ENCODE measurements at places on chromosomes 4 and X.

GRCh38 chr4:105520819-105521790, 31.3 kb upstream of the ARHGEF38 start:
- DNase-seq, result no peak

DNA sequence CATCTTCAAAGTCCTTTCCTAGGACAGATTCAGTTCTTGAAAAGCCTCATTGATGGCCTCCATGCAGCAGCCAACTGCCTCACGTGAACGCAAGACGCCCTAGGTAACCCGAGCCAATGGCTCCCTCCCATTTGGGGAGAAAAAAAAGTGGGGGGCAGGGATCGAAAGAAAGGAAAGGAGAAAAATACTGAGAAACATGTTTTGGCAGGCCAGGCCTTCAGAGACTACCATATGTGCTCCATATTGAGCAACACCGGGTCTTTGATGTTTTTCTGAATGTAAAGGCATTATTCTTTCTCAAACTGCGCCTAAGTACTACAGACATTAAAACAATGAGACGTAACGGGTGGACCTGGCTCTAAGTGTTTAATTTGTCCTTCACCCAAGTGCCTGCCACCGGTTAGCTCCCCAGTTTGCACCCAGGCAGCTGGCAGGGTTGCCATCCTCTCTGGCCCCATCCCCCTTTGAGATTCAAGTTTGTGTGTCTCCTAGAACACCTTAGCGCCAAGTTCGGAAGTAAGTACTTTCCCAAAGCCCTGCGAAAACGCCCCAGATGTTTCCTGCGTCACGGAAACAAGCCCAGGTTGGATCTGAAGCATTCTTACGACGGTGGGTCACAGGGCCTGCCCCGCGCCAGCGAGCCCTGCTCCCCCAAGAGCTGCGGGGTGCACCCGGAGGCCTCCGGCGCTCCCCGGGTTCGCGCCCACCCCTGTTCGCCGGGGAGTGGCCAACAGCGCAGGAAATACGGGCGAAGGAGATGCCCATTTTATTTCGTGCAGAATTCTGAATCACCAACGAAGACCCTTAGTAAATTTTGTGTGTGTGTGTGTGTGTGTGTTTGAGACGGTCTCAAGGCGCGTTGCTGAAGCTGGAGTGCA, 30.1 kb downstream of the HAND2 start:
- no peak for DNase-seq

DNA sequence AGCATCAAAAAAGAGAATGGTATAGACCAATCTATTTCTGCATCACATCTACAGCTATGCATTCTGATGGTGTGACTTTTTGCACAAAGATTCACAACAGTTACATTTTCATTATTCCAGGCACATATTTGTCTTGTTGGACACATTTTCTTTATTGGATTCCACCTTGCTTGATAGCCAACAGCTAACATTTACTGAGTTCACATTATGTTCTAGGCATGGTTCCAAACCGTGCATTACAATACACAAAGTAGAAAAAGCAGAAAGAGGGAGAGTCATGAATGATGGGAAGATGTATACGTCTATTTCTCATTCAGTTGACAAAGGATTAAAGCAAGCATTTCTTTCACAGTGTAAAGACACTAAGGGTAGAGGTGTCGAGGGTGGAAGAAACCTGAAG, 22.9 kb upstream of the CLGN start:
- no peak for DNase-seq

DNA sequence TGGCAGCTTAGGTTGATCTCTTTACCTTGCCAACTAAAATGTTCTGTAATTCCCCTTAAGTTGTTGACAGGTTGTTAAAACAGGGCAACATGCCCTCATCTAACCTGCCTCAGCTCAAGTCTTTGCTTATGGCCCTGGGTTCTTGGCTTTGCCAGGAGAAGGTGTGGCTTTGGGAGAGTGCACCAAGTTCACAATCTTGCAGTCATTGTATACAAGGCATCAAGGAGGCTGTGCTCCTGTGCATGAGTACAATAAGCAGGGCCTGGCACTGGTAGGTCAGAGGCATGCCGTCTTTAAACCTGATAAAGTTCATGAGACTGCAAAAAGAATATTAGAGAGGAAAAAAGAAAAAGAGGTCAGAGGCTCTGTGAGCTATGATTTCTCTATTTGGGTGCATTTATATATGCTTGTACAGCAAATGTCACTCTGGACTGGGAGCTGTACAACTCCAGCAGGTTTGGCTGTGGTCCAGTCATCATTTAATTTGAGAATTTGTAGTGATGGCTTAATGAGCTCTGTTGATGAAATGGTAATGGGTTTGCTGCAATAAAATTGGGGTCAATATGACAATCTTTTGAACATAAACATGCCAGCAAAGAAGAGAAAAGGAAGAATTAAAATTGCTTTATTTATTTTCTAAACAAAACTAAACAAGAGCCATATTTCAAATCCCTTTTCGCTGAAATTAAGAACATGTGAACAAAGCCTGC, 30.3 kb downstream of the AREG start:
- no peak for DNase-seq

DNA sequence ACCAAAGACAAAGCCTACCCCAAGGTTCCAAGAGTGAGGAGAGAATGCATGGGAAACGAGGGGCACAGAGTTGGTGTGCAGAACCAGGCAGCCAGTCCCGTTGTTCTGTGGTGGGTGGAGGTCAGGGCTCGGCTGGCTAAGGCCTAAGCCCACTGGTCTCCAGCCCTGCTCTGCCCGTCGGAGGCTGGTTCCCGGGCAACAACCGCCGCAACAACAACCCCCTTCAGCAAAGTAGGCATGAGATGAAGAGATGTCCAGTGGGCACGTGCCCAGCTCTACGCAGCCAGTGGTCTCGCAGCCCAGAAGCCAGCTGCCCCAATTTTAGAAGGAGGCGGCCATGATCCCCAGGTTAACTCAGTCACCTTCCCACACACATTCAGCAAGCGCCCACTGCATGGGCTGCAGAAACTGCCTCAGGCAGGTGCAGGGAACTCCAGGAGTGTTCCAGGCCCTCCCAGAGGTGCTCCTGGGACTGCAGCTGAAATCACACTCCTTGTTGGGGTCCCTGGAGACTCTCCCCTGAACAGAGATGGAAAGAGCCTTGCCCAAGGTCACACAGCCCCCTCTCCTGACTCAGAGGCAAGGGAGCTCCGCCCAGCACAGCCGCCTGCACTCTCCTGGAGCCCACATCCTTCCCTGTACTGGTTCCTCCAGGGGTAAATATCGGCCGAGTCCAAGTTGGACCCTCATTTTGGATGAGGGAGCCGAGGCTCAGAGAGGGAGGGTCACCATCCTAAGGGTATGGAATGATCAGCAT, 25.4 kb upstream of the HTRA3 start:
- DNase-seq, result no peak

DNA sequence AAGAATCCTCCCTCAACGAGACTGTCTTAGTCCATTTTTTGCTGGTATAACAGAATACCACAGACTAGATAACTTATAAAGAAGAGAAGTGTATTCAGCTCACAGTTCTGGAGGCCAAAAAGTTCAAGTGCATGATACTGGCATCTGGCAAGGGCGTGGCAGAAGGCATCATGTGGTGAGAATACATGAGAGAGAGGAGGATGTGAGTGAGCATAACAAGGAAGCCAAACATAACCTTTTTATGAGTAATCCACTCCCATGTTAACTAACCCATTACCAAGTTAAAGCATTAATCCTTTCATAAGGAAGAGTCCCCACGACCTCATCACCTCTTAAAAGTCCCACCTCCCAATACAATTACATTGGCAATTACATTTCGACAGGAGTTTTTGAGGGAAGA, 504.6 kb downstream of the IQCM start:
- no peak for DNase-seq

DNA sequence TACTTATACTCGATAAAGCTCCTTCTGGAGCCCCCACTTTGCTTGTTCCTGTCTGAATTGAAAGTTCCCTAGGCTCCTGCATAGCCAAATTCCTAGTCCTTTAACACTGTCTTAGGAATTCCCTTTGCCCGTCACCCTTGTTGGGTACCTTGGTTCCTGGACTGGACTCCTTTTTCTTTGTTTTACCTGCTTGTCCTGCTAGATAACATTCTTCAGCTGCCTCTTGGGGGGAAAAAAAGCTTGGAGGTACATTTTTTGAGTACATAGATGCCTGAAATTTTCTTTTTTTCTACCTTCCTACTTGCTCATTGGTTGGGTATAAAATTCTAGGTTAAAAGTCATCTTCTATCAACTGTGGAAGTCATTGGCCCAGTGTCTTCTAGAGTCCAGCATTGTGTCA, 154.8 kb upstream of the RAPGEF2 start:
- DNase-seq, result no peak

DNA sequence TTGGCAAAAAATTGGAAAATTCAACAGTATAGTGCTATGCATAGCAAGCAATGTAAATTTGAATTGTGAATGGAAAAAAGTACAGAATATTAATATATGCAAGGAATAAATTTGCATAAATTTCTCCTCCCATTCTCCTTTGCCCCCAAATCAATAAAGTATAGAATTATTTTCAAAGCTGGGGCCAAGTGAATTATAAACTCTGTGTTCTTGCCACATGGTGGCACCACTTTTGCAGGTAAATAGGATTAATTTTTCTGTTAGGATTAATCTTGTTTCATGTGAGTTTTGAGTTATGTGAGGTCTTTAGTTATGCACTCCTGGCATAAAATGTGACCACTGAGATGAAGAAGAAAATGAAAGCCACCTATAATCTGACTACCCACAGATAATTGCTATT, 19.9 kb downstream of the COPS4 start:
- no peak for DNase-seq

DNA sequence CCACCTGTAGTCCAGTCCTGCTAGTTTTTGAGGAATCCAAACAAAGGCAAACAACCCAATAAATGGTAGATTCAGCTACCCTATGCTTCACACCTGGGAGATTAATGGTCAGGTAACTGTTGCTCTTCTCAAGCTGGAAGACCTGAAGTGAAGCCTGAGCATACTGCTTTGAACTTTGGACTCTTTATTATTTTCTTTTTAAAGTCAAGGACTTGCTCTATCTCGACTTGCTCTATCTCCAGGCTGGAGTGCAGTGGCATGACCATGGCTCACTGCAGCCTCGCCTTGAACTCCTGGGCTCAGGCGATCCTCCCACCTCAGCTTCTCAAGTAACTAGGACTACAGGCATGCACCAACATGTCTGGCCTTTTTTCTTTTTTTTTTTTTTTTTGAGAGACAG, 14.7 kb upstream of the KLHL13 start:
- DNase-seq, result no peak

DNA sequence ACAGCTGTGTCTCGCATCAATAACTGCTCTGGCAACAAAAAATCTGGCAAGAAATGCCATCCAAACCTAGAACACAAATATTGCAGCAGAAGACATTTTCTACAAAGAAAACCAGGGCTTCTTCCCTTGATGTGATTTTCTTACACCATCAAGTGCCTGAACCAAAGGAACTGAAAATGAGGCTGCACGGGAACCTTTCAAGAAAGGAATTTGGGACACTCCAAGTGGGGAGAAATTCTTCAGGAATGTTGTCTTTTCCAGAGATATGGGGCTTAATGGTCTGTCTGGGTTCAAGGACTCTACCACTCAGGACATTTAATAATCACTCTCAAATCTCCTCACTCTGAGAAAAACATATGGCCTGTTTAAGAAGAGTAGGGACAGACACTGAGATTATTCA, 57.6 kb downstream of the PRDM5 start:
- DNase-seq, result no peak

DNA sequence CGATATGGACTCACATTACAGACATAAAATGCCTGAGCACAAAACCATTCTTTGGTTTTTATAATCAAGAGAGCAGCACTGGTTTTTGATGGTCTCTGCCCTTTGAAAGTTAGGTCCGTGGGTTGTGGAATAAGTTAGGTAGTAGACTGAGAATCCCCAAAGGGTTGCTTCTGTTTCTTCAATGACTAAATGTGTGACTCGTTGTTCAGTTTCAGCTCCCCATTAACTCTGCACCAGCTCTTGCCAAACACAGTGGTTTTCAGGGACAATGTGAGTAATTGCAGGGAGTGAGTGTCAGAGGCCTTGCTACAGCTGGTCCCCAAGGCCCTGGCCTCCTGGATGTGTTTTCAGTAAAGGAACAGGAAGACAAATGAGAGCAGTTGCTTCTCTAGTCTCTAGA, 24.8 kb downstream of the SMIM20 start:
- peak; percentile 35 for DNase-seq

DNA sequence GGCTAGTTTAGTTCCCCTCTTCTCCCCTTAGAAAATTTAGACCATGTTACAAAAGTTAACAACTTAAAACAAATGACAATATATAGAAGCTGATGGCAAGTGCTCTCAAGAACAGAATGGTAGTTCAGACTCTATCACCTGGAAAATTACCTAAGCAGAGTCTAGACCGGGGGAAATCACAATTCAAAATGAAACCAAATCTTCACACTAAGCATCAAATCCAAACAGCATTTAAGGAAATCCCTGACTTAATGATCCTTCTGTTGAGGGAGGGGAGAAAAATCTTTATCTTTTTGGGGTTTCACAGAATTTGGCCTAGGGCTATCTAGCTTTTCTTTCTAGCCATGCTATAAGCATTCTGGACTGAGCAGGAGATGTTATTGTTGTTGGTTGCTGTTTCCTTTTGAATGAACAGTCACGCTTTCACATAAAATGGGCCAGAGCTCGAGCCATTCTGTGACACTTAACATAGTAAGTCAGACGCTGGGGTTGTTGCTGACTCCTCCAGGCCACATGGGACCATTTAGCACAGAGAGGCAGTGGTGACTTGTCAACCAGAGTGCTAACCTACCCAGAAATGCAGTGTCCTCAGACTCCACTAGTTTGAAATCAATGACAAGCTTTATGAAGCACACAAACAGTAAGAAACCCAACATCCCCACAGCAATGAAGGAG, 16.0 kb upstream of the LSM6 start:
- no peak for DNase-seq

DNA sequence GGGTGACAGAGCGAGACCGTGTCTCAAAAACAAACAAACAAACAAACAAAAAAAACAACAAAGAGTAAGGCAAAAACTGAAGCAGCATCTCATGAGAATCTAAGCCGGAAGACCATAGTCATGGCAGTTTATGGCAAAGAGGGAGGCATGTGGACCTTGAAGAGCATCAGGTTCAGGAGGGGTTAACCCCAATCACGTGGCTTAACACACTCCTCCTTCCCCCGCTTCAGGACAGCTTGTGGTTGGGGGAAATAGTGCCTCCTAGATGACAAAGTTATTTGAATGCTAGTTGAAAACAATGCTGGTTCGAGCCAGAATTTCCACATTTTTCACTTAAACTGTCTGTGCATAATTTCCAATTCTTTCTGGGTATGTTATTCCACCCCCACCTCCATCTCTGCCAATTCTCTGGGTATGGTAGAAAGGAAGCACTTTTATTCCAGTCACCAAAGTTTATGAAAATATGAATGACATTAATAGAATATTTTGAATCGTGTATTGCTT, 11.7 kb upstream of the MAP7D3 start:
- no peak for DNase-seq

- no peak for DNase-seq
Measured at GRCh38 chrX:153728095-153728494, 3.4 kb downstream of the ABCD1 start.

DNA sequence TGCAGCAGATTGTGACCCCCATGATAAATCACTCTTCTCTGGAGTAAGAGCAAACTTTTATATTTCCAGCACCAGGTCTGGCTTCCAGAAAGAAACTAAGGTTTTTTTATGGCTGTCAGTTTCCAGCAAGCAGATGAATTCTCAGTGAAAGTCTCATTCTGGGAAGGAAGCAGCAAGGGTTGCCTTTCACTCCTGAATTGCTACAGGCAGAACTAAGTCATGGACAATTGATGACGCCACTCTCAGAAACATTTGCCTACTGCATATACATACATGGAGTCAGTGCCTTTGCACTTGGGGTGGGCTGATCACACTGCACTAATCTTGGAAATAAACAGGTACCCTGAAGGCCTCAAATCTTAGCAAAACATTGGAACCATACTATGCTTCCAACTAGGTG, 80.0 kb downstream of the IL21 start:
- DNase-seq, result no peak

Data from activated CD8-positive, alpha-beta memory T cell treated with anti-CD3 and anti-CD28 coated beads for 48 hours (primary cell).